Nucleus accumbens (tissue), 56 donors: ENCODE measurements at places on chromosomes 3 and 15.

GRCh38 chr15:25408428-25408827, 30.4 kb downstream of the UBE3A start:
- no peak for DNase-seq

GRCh38 chr15:70274255-70274880, 176.7 kb upstream of the TLE3 start:
- no peak for DNase-seq

GRCh38 chr3:62252438-62253157, 120.8 kb downstream of the FEZF2 start:
- DNase-seq: no peak

DNA sequence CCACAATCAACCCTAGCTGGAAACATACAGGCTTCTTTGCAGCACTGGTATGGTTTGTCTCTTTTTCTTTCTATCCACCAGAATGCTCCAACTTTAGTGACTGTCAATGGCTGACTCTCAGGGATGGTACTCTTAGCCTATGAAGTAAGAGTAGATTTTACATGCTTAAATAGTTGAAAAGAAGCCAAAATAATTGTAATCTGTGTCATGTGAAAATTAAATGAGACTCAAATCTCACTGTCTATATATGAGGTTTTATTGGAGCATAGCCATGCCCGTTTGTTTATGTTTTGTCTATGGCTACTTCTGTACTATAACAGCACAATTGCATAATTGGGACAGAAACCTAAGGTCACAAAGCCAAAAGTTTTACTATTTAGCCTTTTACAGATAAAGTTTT, 29.1 kb upstream of the PDZRN3 start:
- no peak for DNase-seq

DNA sequence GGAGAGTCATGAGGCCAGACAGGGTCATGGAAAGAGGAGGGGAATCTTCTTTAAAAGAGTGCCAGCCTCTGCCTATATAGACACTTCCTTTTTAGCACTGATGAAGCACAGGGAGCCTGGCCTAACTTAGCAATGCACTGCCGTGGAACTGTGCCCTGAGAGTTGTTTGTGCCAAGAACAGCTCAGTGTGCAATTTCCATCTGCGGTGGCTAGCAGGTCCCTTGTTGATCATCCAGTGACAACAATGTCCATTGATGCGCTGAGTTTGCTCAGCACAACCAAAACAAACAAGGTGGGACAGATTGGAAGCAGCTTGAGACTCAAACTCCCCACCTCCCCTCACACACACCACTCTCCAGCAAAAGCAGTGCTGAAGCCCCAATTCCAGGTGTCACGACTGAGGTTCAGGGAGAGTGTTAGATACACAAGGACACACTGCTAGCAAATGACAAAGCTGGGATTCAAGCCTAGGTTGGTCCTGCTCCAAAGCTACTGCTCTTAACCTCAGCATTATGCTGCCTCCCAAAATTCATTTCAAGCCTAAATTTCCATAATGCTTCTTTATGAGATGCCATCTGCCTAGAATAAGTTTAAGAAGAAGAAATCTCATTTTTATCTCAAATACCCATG, 316.6 kb upstream of the UBE2E2 start:
- DNase-seq: no peak

GRCh38 chr3:179953993-179954870, 82.5 kb downstream of the PEX5L start:
- DNase-seq: no peak
